Activated CD4-positive, alpha-beta T cell treated with anti-CD3 and anti-CD28 coated beads, Interleukin-2, amount 10 ng/mL, durations not matched to agents 7 days and 5 days (primary cell): ENCODE measurements at places on chromosomes 4 and X.

DNA sequence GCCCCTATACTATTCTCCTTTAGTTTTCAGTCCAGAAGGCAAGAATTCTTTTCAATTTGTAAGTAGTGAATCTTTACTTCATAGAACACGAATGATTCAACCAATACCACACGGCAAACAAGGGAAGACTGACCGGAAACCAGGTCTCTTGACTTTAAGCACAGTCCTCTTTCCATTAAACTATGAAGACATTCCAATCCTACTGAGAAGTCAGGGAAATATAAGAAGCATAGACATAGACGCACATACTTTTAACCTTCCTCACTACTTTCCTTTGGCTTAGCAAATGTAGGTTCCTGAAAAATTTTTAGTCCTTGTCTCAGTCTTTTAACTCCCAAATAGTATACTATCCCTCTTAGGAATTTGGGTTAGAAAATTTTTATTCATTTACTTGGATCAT lies 9.1 kb downstream of the CHRDL1 start:
- no peak for DNase-seq

GRCh38 chr4:177596035-177596434 lies 153.8 kb upstream of the AGA start:
- DNase-seq, result peak; percentile 13

DNA sequence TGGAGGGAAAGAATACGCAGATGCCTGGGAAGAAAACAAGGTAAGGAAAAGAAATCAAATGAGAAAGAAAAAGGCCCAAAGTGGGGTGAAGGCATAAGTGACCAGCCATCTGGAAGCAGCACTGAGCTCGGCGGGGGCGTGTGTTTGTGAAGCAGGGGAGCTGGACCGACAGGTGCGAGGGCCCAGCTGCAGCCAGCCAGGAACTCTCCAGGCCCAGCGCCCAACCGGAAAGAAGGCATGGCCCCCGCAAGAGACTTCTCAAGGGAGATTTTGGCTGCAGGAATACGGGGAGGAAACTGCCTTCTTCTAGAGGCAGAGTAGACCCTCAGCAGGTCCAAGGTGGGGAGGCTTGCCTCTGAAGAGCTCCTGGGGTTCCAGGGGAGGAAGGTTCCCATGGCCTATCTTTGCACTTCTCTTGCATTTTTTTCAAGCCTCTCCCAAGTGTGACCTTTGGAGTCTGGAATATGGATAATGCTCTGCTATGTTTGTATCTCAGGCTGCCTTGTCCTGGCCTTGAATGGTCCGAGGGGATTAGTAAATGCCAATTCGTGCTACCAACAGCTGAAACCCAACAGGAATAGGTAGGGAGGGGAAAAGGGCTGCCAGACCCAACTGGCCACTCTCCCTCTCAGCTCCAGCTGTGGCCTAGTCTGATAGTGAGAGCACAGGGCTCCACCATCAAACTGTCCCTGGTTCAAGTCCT lies 10.8 kb upstream of the CITED1 start:
- no peak for DNase-seq

DNA sequence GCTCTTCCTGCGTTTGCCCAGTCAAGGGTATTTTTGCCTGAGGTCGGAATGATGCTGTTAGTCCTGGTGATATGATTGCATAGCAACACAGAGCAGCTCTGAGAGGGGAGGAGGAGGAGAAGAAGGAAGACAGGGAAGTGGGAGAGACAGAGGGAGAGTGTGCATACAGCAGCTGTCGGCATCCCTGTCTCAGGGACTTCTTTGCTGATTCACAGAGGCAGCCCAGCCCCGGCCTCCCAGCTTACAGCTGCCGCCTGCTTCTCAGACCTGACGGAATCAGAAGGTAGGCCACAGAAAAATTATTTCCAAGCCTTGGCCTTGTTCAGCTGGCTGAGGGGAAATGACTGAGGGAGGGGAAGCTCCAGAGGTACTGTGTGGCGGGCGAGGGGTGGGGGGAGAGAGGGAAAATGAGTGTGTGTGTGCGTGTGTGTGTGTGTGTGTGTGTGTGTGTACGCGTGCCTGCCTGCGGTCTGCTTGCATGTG lies 319 bp downstream of the DRP2 start:
- no peak for DNase-seq

- no peak for DNase-seq
Observed at GRCh38 chrX:74450803-74451449, 29.6 kb downstream of the SLC16A2 start.

GRCh38 chr4:116953947-116954346 lies 131.4 kb downstream of the TRAM1L1 start:
- DNase-seq, result no peak

GRCh38 chrX:101287402-101287801 lies 3.7 kb downstream of the TAF7L start:
- DNase-seq, result peak; percentile 28

- no peak for DNase-seq
Observed at GRCh38 chrX:10470009-10470408, 150.4 kb downstream of the MID1 start.

- no peak for DNase-seq
Observed at GRCh38 chr4:59180161-59180560, 2020.0 kb upstream of the ADGRL3 start.

GRCh38 chr4:164623099-164623498 lies 130.8 kb upstream of the SMIM31 start:
- DNase-seq, result no peak

GRCh38 chr4:109355835-109356234 lies 53.4 kb upstream of the COL25A1 start:
- DNase-seq, result no peak

DNA sequence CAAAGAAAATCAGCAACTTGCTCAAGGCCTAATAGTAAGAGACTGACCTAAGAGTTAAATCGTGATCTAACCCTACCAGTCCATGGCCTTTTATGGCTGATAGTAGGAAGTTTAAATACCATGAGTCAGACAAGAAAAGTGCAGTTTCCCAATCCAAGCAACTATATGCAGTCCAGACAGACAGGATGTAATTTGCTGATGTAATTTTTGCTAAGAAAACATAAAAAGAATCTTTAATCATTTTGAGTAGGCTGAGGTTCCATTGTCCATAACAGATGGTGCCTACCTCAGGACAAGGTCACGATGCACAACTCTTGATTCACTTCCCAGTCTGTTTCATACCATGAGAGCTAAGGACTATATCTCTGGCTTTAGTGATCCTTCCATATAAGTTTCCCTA lies 317.5 kb upstream of the GRIA3 start:
- no peak for DNase-seq

GRCh38 chr4:138741766-138742377 lies 273.7 kb upstream of the NOCT start:
- DNase-seq, result no peak

- DNase-seq, result no peak
Observed at GRCh38 chr4:53123171-53123570, 242.7 kb downstream of the SCFD2 start.

GRCh38 chr4:26217961-26218676 lies 102.7 kb upstream of the RBPJ start:
- no peak for DNase-seq

- no peak for DNase-seq
Observed at GRCh38 chr4:138263247-138263816, 21.2 kb upstream of the SLC7A11 start.

DNA sequence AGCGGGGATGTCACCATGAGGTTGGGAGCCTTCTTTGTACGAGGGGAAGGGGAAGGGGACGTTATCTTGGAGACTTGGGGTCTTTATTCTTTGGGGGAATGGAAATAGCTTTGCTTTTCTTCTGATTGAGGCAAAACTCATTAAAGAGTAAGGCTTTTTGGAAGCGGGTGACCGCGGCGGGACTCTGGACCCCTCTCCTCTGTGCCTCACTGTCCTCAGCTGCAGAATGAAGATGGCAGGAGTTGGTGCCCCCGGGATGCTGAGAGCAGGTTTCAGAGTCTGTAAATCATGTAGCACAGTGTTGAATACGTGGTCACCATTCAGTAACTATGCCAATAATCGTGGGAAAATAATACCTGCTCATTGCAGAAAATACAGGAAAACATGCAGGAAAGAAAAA lies 32.1 kb downstream of the HTT-AS start:
- DNase-seq, result no peak

DNA sequence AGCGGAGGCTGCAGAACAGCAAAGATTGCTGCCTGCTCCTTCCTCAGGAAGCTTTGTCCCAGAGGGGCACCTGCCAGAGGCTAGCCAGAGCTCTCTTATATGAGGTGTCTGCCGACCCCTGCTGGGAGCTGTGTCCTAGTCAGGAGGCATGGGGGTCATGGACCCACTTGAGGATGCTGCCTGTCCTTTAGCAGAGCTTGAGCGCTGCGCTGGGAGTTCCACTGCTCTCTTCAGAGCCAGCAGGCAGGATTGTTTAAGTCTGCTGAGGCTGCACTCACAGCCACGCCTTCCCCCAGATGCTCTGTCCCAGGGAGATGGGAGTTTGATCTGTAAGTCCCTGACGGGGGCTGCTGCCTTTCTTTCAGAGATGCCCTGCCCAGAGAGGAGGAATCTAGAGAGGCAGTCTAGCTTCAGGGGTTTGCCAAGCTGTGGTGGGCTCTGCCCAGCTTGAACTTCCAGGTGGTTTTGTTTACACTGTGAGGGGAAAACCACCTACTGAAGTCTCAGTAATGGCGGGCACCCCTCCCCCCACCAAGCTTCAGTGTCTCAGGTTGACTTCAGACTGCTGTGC lies 10.9 kb downstream of the DCK start:
- DNase-seq, result peak; percentile 65

DNA sequence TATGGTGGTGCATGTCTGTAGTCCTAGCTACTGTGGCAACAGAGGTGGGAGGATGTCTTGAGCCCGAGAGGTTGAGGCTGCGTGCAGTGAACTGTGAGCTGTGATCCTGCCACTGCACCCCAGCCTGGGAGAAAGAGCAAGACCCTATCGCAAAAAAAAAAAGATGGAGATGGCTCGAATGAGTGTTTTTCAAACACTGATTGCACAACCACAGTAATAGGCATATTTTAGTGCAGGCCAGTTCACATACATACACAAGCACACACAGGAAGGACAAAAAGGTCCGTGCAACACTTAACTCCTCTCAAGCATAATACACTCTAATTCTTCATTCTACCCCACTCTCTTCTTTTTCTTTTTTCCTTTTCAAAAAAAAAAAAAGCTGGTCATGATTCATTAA lies 5.1 kb downstream of the EFHC2 start:
- DNase-seq, result no peak

- DNase-seq, result peak; percentile 61
Observed at GRCh38 chrX:71103110-71103983, 3.2 kb downstream of the CXorf65 start.

- DNase-seq, result no peak
Observed at GRCh38 chr4:133638751-133639150, 489.7 kb downstream of the PCDH10 start.

GRCh38 chrX:39214387-39215126 lies 413.3 kb downstream of the MID1IP1 start:
- no peak for DNase-seq
